ENCODE measurements at places on chromosomes 11 and 22.

- DNase-seq: no peak
Measured at GRCh38 chr22:32103658-32104315, 55.3 kb downstream of the C22orf42 start.

GRCh38 chr11:34313099-34313517 is 44.7 kb downstream of the ABTB2 start:
- no peak for DNase-seq

DNA sequence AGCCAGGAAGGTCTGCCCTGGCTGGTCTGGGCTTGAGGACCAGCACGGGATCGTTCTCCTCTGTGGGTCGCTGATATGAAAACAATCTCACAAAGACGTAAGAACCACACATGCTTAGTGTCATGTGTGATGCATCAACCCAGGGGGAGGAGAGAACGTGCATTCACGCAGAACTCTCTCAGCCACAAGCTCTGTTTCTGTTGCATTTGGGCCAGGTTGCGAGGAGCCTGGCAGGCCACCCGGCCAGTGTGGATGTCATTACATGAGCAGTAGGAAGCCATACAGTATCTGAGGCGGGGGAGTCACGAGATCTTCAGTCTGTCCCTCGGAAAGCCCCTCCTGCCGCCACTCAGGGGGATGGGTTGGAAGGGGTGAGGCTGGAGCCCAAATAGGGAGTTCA is 53.1 kb upstream of the KCNQ1OT1 start:
- peak; percentile 43 for DNase-seq

DNA sequence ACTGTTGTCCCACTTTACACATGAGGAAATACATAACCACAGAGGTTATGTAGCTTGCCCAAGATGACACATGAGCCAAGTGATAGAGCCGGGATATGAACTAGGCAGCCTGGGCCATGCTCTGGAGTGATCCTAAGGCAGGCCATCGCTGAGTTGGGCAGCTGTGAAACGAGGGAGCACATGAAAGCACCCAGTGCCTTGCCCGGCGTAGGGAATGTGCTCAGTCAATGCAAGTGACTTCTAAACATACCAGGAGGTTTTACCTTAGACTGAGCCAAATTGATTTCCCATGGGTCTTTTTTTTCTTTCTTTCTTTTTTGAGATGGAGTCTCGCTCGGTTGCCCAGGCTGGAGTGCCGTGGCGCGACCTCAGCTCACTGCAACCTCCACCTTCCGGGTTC is 10.5 kb downstream of the GRIK4 start:
- DNase-seq: no peak

DNA sequence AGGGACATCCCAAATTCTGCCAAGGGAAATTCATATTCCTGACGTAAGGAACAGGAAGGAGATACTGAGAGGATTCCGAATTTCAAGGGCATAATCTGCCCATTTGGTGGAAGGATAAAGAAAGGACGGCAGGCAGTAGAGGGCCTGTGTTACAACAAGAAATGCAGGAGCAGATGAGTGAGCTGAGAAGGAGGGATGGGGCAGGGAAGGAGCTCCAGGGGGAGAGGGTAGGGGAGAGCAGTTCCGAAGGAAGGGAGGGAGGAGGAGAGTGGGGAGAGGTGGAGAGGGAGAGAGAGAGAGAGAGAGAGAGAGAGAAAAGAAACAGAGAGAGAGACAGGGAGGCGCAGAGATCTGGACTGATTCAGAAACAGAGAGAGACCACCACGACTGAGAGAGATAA is 843 bp downstream of the OPCML start:
- no peak for DNase-seq

DNA sequence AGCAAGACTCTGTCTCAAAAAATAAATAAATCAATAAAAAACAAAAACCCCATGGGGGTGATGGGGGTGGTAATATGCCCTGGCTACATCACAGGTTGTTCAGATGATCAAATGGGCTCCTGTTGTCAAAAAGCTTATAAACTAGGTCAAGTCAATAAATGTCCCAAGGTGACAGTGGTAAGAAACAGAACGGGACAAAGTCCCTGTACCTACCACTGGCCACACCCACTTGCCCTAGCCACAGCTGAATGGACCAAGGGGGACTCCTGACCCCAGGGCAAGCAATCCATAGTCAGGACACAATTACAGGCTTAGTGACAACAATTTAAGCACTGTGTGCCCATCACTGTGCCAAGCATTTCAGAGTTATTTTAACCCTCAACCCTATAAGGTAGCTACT is 6.0 kb downstream of the NAGA start:
- no peak for DNase-seq

GRCh38 chr11:3959015-3959902 is 103.8 kb downstream of the STIM1 start:
- DNase-seq: no peak

DNA sequence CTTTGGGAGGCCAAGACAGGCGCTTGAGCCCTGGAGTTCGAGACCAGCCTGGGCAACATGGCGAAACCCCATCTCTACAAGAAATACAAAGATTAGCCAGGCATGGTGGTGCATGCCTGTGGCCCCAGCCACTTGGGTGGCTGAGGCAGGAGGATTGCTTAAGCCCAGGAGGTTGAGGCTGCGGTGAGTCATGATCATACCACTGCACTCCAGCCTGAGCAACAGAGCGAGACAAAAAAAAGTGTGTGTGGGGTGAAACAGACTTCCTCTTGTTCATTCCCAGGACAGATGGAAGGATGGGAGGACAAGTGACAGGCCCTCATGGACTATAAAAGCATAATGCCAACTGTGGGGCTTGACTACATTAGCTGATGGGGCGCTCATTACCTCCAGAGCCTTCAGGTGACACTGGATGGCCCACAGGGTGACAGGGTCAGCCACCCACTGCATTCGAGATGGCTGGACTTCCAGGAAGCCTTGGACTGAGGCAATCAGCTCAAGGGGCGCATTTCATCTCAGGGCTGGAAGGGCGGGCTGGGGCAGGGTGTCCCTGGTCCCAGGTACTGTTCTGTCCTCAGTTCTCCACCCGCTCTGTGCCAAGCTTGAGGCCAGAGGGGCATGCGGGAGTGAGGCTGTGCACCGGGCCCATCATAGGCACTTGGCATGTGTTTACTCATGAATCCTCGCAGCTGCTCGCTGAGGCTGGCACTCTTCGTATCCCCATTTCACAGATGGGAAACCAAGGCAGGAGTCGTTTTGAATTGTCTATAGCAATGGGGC is 12.5 kb downstream of the NPTXR start:
- no peak for DNase-seq

- no peak for DNase-seq
Measured at GRCh38 chr11:86547727-86548126, 124.7 kb downstream of the ME3 start.

DNA sequence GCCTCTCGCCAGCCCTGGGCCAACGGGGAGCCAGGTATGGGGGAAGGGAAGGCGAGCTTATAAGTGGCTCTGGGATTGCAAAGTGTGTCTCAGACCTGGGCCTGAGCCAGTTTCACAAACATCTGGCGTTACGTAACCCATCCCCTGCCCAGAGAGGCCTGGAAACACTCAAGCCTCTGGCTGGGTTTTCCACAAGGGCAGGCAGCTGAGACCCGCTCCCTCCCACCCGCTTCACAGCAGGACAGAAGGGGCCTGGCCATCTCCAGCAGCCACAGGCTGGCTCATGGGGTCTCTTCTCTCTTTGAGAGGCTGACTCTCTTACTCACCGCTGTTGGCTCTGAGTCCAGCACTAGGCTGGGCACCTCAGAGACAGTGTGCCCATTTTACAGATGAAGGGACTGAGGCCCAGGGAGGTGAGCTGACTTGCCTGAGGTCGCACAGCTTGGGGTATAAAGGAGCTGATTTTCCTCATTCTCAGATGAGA is 44.5 kb downstream of the TRIOBP start:
- DNase-seq: peak; percentile 97
